ENCODE measurements at places on chromosomes 7 and 10.

GRCh38 chr10:95458871-95459270, 102.3 kb downstream of the SORBS1 start:
- no peak for DNase-seq

DNA sequence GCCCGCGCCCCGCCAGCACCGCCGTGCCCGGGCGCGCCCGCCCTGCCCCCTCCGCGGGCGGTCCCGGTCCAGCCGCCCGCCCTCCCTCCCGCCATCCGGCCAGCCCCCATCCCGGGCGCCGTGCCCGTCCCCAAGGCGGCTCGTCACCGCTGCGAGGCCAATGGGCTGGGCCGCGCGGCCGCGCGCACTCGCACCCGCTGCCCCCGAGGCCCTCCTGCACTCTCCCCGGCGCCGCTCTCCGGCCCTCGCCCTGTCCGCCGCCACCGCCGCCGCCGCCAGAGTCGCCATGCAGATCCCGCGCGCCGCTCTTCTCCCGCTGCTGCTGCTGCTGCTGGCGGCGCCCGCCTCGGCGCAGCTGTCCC, at the start of gene HTRA1:
Gene HTRA1, plus strand, starts transcription at position 187 of the 362 bp plus-strand sequence. Its CDS starts 100 bp downstream, at position 287.
- DNase-seq = no peak

- DNase-seq = no peak
Observed at GRCh38 chr7:131029002-131029401, 295.0 kb upstream of the KLF14 start.

GRCh38 chr7:51101111-51101757, 215.4 kb downstream of the COBL start:
- no peak for DNase-seq

- DNase-seq = no peak
Observed at GRCh38 chr7:45515346-45515745, 58.8 kb upstream of the ADCY1 start.

DNA sequence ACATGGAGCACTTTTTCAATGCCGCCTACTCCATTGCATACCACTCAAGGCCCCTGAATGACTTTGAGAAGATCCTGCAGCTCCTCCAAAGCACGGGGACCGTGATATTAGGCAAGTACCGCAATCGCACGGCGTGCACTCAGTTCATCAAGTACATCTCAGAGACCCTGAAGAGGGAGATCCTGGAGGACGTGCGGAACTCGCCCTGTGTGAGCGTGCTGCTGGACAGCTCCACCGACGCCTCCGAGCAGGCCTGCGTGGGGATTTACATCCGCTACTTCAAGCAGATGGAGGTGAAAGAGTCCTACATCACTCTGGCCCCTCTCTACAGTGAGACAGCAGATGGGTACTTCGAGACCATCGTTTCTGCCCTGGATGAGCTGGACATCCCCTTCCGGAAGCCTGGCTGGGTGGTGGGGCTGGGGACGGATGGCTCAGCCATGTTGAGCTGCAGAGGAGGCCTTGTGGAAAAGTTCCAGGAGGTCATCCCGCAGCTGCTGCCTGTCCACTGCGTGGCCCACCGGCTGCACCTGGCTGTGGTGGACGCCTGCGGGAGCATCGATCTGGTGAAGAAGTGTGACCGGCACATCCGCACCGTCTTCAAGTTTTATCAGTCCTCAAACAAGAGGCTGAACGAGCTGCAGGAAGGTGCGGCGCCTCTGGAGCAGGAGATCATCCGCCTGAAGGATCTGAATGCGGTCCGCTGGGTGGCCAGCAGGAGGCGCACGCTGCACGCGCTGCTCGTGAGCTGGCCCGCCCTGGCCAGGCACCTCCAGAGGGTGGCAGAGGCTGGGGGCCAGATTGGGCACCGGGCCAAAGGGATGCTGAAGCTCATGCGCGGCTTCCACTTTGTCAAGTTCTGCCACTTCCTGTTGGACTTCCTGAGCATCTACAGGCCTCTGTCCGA, 12.7 kb upstream of the ATP6V0E2 start:
- no peak for DNase-seq

GRCh38 chr7:75920431-75921161, 5.6 kb downstream of the POR start:
- no peak for DNase-seq

- DNase-seq = peak; percentile 17
Observed at GRCh38 chr10:74103560-74104258, 46.9 kb downstream of the AP3M1 start.

GRCh38 chr7:664997-665735, 61.3 kb upstream of the DNAAF5 start:
- peak; percentile 38 for DNase-seq

- no peak for DNase-seq
Observed at GRCh38 chr10:87700031-87700796, 40.5 kb downstream of the PAPSS2 start.

- DNase-seq = no peak
Observed at GRCh38 chr7:69738396-69738951, 140.2 kb downstream of the AUTS2 start.

- DNase-seq = no peak
Observed at GRCh38 chr10:72598769-72599701, 26.8 kb downstream of the MICU1 start.

GRCh38 chr7:26182283-26182682, 18.3 kb downstream of the HNRNPA2B1 start:
- DNase-seq = no peak

- no peak for DNase-seq
Observed at GRCh38 chr10:75019370-75019769, 92.1 kb upstream of the SAMD8 start.

All from brain microvascular endothelial cell (primary cell).